ENCODE measurements at places on chromosomes 3 and 15.

GRCh38 chr3:7978087-7978422 lies 523.6 kb upstream of the LMCD1 start:
- no peak overlapping the region for H3K4me3 ChIP-seq
- no peaks in the 10 kb centered on the region for H3K36me3 ChIP-seq
- no peak for DNase-seq
- H3K27me3 ChIP-seq: no peaks in the 10 kb centered on the region
- peaks cover 3% of the 10 kb centered on the region for H3K4me1 ChIP-seq

GRCh38 chr3:159821736-159822135 lies 166.9 kb upstream of the IL12A start:
- no peaks in the 10 kb centered on the region for H3K27me3 ChIP-seq
- DNase-seq: no peak
- no peaks in the 10 kb centered on the region for H3K36me3 ChIP-seq
- no peak overlapping the region for H3K27ac ChIP-seq

- H3K27me3 ChIP-seq: no peaks in the 10 kb centered on the region
- H3K27ac ChIP-seq: no peak overlapping the region
- H3K4me1 ChIP-seq: no peaks in the 10 kb centered on the region
- no peak overlapping the region for H3K4me3 ChIP-seq
- H3K36me3 ChIP-seq: no peaks in the 10 kb centered on the region
- no peak for DNase-seq
These were observed 145.4 kb downstream of the EPHA3 start for GRCh38 chr3:89252860-89253259.

- H3K27me3 ChIP-seq: no peaks in the 10 kb centered on the region
- H3K4me1 ChIP-seq: peaks cover 91% of the 10 kb centered on the region
- no peaks in the 10 kb centered on the region for H3K36me3 ChIP-seq
- no peak overlapping the region for H3K4me3 ChIP-seq
- no peak for DNase-seq
These were observed 10.8 kb downstream of the PLXND1 start for GRCh38 chr3:129595544-129596193.

GRCh38 chr3:193987186-193987585 lies 148.8 kb upstream of the HES1 start:
- H3K4me3 ChIP-seq: no peak overlapping the region
- DNase-seq: peak; percentile 88
- H3K27ac ChIP-seq: no peak overlapping the region
- H3K36me3 ChIP-seq: no peaks in the 10 kb centered on the region

GRCh38 chr3:183381179-183381578 lies 47.2 kb downstream of the MCF2L2 start:
- no peak overlapping the region for H3K4me3 ChIP-seq
- H3K36me3 ChIP-seq: no peaks in the 10 kb centered on the region
- H3K27ac ChIP-seq: no peak overlapping the region

- no peak overlapping the region for H3K27ac ChIP-seq
- peaks cover 32% of the 10 kb centered on the region for H3K4me1 ChIP-seq
- peaks cover 85% of the 10 kb centered on the region for H3K27me3 ChIP-seq
- H3K36me3 ChIP-seq: no peaks in the 10 kb centered on the region
These were observed 3.1 kb upstream of the MECOM start for GRCh38 chr3:169666376-169667165.

DNA sequence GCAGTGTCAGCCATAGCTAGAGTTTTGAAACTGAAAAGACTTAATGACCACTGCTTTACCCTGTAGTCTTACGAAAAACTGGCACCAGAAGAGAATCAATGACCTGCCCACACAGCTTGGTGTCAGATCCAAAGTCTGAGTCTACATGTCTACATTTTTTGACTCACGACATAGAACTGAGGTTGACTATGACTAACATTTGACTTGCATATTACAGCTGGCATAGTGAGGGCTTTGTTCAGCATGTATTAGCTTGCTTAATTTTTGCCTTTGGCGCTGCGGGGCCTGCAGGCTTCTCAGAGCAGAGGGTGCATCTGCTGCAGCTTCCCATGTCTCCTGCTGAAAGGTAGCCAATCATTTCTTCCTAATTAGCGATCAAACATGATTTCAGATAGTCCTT lies 167.0 kb downstream of the EBLN2 start:
- no peaks in the 10 kb centered on the region for H3K36me3 ChIP-seq
- H3K27me3 ChIP-seq: no peaks in the 10 kb centered on the region
- no peak overlapping the region for H3K27ac ChIP-seq
- no peak overlapping the region for H3K4me3 ChIP-seq

All from muscle of leg (tissue), 16 donors.